ENCODE measurements at places on chromosomes 2 and 18.

DNA sequence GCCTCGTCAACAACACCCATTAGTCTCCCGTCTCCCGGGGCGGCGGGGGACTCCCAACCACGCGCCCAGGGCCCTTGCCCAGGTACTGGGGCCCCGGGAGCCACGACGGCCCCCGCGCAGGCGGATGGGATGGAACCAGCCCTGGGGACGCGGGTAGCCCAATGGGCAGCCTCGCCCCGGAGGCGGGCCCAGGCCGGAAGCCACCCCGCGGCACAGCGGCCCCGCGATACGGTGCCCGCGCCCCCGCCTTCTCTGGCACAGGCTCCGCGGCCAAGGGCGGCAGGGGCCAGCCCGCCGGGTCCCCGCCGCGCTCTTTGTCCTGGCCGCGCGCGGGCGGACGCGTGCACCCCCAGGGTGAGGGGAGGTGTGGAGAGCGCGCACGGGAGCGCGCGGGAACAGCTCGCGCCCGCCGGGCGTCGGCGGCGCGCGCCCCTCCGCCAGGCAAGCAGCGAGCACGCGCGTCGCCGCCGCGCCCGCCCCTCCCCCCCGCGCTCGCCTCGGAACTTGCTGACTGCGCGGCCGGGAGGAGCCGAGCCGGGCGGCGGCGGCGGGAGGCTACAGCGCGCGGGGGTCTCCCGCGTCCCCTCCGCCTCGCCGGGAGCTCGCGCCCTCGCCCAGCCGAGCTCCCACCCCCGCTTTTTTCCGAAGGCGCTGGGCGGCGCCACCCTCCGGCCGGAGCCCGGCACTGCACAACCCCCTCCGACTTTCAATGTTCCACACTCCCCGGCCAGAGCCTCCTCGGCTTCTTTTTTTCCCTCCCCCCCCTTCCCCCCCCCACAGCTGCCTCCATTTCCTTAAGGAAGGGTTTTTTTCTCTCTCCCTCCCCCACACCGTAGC, at the start of gene UBE2E3:
Gene UBE2E3 (plus strand): TSS at position 500 of the 837 bp plus-strand sequence. CDS start 1,438 bp downstream, outside the sequence.
- DNase-seq, result peak; percentile 33

DNA sequence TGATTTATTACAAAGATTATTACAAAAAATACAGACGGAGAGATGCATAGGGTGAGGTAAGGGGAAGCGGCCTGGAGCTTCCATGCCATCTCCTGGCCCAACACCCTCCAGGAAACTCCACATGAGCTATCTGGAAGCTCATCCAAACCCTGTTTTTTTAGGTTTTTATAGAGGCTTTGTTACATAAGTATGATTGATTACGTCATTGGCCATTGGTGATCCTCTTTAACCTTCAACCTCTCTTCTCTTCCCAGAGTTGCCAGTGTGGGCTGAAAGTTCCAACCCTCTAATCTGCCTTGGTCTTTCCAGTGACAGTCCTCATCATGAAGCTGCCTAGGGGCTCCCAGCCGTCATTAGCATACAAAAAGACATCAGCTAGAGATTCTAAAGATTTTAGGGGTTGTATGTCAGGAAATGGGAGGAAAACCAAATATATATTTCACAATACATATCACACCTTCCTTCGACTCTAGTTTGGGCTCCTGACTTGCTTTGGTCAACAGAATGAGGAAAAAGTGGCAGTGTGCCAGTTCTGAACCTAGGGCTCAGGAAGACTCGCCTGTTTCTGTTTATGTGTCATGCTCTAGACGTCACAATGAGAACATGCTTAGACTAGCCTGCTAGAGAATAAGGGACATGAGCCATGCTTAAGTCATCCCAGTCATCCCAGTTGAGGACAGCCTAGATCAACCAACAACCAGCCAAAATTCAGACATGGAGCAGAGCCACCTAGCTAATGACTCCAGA, 54.1 kb downstream of the ETAA1 start:
- no peak for DNase-seq

- no peak for DNase-seq
Measured at GRCh38 chr2:232385660-232386489, 7.3 kb downstream of the ALPP start.

DNA sequence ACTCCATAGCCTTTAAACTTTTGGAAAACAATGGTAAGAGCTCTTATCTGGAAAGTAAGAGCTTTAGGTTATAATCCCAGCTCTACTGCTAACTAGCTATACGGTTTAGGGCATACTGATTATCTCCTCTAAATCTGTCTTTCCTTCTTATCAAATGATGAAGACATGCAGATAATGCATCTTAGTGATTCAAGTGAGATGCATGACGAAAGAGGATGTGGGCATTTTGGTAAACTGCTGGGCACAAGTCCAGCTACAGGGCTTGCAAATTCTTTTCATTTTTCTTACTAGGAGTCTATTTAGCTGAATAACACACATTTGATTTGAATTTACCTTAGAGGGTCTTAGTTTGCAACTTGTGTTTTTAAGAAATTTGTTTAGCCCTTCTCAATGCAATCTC, 1604.8 kb upstream of the ZEB2 start:
- no peak for DNase-seq

GRCh38 chr2:55000341-55000740, 49.9 kb downstream of the RTN4 start:
- DNase-seq, result no peak

- DNase-seq, result no peak
Measured at GRCh38 chr2:23200787-23201114, 184.2 kb upstream of the KLHL29 start.

GRCh38 chr2:10867692-10868420, 43.9 kb upstream of the KCNF1 start:
- no peak for DNase-seq

DNA sequence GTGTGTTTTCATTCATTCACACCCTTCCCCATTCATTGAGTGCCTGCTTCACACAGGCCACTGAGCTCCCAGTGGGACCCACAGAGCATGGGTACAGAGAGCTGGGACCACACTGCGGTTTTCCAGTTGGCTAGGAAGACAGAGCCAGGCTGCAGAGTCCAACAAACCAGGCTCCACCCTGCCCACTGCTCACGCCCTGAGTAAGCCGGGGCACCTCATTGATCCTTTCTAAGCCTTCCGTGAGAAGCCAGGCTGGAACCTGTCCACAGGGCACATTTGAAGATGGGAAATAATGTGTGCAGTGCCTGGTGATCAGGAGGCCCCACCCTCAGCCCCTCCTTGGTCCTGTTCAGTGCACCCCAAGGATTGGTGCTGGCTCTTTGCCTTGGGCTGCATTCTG, 13.5 kb downstream of the KCNIP3 start:
- DNase-seq, result no peak

DNA sequence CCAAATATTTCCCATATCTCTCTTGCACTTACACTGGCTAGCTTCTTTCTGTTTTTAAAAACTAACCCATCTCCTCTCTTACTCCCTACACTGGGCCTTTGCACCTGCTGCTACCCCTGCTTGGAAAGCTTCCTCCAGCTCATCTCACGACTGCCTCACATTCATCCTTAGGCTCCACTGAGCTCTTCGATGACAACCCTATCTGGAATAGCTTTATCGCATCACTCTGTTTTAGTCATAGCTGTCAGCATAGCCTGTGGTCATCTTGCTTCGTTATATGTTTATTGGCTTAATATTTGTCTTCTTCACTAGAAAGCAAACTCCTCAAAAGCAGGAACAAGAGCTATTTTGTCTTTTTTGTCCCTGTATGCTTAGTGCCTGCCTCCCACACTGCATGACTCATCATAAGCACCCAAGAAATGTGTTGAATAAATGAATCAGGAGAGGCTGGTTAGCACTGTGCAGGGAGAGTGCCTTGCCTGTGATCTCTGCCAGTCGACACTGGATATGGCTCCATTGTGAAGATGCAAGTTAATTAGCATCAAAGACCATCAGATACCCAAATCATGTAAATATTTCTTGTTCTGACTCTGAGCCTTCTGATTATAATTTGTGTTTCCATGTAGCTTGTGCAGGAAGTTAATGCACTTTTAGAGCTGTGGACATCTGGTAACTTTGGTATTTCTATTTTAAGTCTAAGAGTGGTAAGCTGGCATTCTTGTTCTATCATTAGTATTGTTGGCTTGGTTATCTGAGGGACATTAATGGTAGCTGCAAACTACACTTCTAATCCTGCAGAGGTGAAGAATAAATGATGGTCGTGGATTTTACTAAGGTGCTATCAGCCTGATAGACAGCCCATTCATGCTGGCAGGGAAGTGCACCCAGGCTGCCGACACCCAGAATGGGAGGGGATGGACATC, 10.3 kb upstream of the DYTN start:
- no peak for DNase-seq

DNA sequence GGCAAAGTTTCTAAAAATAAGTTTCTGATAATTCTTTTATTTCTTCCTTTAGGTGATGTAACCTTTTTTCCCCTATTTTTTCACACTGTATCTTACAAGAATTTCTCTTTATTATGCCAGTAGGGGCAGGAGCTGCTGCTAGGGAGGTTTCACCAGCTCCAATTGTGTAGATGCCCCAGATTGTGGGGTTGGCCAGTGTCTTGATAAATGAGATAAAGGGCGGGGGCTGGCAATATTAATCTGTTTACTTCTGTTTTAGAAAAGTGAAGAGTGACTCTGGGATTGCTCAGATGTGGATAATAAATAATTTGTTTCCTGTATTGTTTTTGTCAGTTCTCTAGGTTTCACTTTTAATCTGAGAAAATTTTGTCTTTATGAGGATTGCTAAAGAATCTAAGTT, 190.4 kb downstream of the MC4R start:
- no peak for DNase-seq
